Lower lobe of right lung (tissue), 2 donors: ENCODE measurements at places on chromosomes 7 and 10. TPM values are rescaled to one million over a fixed set of nuclear protein-coding genes. Genes with fewer than 3 reads are reported as not detected.
A peak's percentile ranks its signal among the peaks of the same experiment; 100 is the strongest.

DNA sequence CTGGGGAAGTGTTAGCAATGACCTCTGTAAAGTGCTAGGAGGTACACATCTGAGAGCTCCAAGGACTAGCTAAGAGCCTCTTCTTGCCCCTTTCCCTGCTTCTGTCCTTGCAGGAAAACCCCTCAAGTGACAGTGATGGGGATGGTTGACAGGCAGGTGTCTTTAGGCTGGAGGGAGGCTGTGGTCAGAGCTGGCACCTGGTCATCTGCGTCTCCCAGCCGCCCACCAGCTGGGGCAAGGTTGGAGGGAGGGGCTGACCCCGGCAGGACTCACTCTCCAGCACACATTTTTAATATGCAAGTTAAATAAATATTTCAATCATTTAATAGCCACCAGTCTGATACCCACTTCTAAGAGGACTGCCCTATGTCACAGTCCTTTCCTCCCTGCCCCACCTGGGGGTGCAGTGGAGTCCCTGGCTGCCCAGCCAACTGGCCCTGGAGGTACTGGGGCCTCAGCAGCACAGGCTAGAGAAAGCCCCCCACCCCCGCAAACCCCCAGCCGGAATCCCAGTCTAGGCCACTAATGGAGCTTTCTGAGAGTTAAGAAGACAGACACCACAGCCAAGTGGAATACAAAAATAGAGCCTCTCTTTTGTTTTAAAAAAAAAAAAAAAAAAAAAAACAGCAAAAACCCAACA lies 6.3 kb downstream of the FGF8 start:
- DNase-seq: no peak

DNA sequence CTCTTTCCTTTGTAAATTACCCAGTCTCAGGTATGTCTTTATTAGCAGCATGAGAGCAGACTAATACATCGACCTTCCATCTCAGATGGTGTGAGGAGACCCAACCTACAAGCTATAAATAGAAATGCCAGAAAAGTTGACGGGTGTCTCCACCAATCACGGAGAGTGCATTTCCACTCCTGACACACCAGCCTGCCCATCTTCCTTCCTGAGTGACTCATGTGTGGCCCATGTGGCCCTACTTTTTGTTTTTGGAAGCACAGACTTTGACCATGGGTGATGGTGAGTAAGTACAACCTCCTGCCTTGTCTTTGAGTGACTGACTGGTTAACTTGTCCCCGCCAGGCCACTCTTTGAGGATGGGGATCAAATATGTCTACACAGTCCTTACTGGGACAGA lies 147.0 kb downstream of the OAT start:
- DNase-seq: no peak

DNA sequence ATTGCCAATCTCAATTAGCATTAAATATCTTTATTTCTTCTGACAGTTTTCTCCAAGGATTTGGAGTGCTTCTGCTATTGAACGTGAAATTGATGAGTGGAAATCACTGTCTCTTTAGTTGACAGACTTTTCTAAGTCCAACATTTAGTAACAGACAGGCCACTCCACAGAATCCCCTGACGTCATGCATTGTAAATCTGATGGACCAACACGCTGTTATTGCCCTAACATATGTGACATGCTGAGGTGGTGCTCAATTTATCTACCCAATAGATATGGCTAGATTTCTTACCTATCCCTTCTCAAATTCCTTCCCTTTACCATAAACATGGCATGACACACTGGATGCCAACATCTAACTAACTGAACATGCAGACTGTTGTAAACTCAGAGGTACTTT lies 240.6 kb upstream of the DGKB start:
- DNase-seq: no peak

DNA sequence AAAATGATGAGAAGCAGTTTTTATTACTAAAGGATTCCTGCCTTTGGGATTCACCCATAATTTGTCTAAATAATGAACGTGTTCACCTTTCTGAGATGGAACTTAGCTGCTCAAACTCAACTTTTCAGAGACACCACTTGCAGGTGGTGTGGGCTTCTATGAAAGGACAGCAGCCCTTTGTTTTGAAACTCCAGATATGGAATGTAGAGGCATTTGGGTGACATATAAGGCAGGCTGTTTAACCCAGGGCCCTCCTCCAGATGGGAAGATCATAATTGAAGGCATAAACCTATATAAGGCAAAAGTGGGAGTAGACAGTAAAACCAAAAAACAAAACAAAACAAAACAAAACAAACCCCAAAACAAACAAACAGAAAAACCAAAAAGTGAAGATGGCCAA lies 11.9 kb upstream of the HUS1 start:
- no peak for DNase-seq

GRCh38 chr7:142885311-142886230 lies at the start of gene TRPV6:
TRPV6 (minus strand) TSS chr7:142885745.
- peak; percentile 73 for DNase-seq

GRCh38 chr10:63241841-63242281 lies 108.7 kb downstream of the NRBF2 start:
- no peak for DNase-seq

GRCh38 chr10:17771017-17771416 lies 19.0 kb downstream of the TMEM236 start:
- DNase-seq: no peak

- DNase-seq: no peak
Measured at GRCh38 chr7:117210397-117210796, 112.5 kb downstream of the WNT2 start.

DNA sequence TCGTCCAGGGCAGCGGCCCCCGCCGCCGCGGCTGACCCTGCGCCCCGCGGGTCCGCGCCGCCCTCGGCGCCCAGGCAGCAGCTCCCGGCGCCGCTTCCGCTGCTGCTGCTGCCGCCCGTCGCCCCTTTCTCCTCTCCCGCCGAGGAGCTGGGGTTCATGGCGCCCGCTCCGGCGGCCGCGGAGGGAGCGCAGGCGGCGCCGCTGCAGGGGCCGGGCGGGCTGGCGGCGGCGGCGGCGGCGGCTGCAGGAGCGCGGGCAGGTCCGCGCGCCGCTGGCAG lies 286 bp downstream of the DGKI start:
- DNase-seq: no peak

Gene TFPI2
- 1.9 TPM for total RNA-seq

Gene OR6B1
- not detected for total RNA-seq

Gene PRSS37
- not detected for total RNA-seq
